Hepatocyte (in vitro differentiated cells): ENCODE measurements at places on chromosomes 12 and 14. TPM values are rescaled to one million over a fixed set of nuclear protein-coding genes. Genes with fewer than 3 reads are reported as not detected.

GRCh38 chr12:130177635-130178242, 15.5 kb downstream of the FZD10 start:
- no peak for DNase-seq

DNA sequence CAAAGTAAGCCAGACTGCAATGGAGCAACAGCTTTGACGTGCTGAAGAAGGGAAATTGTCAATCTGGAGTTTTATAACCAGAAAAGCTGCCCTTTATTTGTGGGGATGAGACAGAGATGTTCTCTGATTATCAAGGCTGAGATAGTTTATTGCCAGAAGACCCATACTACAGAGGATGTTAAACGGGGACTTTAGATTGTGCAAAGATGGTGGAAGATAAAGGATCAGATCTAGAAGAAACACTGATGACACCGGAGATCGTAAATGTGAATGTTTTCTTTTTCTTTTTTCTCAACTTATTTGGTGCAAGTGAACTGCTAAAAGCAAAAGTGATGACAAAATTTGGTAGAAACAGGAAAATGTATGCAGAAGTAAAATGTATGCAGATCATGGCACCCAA, 178.3 kb upstream of the PLEKHG7 start:
- no peak for DNase-seq

DNA sequence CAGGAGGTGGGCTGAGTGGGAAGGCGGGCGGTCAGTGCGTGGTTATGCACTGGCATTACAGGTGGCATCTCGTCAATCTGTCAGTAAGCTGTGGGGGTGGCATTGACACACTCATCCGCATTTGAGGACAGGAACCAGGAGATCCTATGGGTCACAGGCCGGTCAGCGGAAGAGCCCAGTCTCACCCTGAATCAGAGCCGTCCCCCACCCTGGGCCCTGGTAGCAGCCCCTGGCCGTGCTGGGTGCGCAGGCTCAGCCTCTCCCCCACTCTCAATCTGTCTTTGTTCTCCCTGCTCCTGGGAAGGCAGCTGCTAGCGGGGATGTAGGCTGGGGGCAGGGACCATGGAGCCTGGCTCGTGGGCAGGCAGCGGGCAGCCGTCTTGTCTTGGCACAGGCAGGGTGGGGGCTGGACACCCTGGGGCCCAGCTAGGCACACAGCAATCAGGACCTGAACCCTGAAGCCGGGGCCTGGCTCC, 5.1 kb downstream of the INF2 start:
- no peak for DNase-seq

The KIF5A gene
- total RNA-seq = 0.03 and 0.16 TPM in 2 replicates

DNA sequence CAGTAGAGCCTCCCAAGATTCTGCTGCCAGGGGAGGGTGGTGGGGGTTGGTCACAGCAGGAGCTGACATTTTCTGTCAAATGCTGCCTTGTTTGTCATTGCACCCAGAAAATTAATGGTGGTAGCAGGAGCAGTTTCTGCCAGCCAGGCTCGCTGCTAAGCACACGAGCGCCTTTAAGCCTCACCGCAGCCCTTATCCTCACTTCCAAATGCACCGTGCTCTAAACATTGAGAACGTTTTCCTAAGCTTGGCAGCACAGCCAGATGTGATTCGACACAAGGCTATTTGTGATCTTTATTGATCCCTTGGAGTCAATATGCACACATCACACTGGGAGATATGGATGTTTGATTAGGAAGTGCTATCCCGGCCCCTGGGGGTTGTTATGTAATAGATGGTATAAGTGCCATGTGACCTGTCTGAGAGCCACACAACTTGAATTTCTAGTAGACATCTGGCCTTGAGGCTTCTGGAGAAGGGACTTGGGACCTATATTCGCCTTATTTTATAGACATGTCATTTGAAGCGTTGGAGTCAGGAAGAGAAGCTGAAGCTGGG, 31.6 kb upstream of the BEGAIN start:
- no peak for DNase-seq

DNA sequence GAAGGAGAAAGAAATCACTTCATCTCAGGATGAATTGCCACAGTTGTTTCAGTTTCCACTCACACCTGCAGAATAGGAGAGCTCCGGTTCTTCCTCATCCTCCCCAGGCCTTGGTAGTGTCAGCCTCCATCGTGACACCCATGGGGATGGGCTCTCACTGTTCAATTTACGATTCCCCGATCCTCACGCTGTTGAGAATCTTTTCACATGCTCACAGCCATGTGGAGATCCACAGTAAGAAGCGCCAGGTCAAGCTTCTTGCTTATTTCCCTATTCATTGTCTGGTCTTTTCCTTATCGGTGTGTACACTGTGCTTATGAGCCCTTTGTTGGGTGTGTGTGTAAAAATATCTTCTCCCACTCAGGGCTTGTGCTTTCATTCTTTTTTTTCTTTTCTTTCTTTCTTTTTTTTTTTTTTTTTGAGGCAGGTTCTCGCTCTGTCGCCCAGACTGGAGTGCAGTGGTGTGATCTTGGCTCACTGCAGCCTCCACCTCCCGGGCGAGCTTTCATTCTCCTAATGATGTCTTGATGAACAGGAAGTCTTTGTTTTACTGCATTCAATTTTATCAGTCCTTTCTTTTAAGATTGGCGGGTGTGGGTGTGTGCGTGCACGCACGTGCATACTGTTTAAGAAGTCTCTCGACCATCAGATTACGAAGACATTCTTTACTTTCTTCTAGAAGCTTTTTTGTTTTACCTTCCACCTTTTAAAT, 21.5 kb downstream of the RIN3 start:
- DNase-seq = no peak

The BICDL1 gene
- 7.7 and 10.6 TPM in 2 replicates for total RNA-seq

The SLC48A1 gene
- 11.2 and 13.0 TPM in 2 replicates for total RNA-seq

DNA sequence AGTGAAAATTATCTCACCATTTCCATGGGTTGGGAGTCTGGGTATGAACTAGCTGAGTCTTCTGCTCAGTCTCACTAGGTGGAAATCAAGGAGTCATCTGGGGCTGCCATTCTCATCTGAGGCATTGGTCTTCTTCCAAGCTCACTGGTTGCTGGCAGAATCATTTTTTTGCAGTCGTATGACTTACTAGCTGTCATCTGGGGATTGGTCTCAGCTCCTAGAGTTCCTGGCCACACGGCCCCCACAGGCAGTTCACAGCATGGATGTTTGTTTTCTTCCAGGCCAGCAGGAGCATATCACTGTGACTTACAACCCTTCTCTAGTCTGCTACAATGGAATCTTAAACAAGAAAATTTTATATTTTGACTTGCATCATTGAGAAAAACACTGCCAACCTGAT, 18.6 kb upstream of the OR10AD1 start:
- no peak for DNase-seq

The PTPRQ gene
- 0.03 and 0.08 TPM in 2 replicates for total RNA-seq

DNA sequence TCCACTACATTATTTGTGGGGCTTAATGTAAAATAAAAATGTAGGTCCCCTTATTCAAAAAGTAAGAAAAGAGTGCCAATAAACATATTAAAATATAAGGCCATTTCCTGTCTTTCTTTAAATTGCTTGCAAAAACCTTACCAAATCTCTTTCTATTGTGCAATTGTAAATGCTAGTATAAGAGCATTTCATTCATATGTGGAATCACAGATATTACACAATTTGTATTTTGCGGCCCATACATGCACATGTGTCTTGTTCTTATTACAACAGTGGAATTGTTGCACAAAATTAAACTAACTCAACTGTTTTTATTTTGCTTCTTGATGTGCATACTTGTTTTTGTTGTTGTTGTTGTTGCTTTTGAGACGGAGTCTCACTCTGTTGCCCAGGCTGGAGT, 20.1 kb upstream of the CRADD start:
- DNase-seq = no peak

The CCDC184 gene
- 4.8 and 7.7 TPM in 2 replicates for total RNA-seq

DNA sequence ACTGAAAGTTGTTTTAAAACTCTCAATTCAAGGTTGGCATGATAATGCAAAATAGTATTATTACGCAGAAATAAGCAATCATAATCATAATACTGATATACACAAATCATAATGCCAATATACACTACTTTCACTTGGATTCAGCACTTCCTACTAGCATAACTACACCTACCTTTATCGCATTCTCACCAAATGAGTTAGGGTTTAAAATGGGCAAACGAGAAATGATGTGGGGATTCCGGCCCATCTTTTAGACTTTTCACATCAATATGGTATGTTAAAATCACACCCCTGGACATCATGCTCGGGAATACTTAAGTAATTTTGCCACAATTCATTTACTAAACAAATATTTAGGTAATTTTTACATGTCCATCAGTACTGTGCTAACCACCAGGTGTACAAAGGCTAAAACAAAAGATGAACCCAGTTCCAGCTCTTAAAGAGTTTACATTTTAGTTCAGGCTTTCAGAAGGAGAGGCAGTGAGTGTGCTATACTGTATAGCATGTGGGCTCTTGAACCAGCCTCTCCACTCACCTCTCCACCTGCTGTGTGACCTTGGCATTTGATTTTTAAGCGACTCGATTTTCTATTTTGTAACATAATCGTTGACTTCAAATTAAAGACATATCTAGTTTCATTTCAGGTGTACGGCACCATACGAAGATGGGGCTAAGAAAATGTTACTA, 1.1 kb upstream of the USP15 start:
- peak; percentile 12 for DNase-seq

- DNase-seq = peak; percentile 70
Observed at GRCh38 chr12:50110762-50111351, 1.2 kb upstream of the COX14 start.

- DNase-seq = no peak
Observed at GRCh38 chr14:72610096-72610830, 283.6 kb downstream of the DPF3 start.

- DNase-seq = no peak
Observed at GRCh38 chr14:90301122-90301521, 30.6 kb downstream of the NRDE2 start.

DNA sequence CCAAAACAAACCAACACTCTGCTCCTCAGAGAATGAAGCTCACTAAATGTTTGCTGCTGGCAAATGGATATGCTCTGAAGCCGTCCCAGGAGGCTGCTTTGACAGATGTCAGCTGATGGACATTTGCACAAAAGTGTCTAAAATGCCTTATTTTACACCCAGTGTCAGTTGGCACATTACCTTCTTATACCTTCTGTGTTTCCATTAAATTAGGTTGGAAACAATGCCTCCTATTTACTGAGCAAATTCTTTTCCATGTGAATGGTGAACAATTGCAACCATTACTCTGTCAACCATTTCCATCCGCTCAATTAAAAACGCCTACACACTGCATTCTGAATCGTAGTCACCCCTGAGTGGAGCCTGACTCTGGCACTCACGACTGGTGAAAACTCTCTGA, 1679.9 kb upstream of the FLRT2 start:
- DNase-seq = no peak

GRCh38 chr12:114762490-114763110, 78.6 kb upstream of the TBX3 start:
- DNase-seq = no peak

DNA sequence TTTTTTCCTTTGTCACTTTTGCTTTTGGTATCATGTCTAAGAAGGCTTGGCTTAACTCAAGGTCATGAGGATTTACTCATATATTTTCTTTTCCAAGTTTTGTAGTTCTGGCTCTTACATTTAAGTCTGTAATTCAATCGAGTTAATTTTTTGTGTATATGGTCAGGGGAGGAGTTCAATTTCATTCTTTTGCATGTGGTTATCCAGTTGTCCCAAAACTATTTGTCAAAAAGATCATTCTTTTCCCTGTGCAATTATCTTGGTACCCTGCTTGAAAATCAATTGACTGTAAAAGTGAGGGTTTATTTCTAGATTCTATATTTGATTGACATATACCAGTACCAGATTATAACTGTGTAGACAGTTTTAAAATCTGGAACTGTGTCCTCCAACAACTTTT, 10.2 kb downstream of the USP15 start:
- DNase-seq = no peak

The ARL1 gene
- 115 and 122 TPM in 2 replicates for total RNA-seq

The LRTM2 gene
- not detected in 2 replicates for total RNA-seq

GRCh38 chr14:69047255-69047654, 68.2 kb upstream of the ACTN1 start:
- no peak for DNase-seq

The CD27 gene
- not detected in 2 replicates for total RNA-seq

DNA sequence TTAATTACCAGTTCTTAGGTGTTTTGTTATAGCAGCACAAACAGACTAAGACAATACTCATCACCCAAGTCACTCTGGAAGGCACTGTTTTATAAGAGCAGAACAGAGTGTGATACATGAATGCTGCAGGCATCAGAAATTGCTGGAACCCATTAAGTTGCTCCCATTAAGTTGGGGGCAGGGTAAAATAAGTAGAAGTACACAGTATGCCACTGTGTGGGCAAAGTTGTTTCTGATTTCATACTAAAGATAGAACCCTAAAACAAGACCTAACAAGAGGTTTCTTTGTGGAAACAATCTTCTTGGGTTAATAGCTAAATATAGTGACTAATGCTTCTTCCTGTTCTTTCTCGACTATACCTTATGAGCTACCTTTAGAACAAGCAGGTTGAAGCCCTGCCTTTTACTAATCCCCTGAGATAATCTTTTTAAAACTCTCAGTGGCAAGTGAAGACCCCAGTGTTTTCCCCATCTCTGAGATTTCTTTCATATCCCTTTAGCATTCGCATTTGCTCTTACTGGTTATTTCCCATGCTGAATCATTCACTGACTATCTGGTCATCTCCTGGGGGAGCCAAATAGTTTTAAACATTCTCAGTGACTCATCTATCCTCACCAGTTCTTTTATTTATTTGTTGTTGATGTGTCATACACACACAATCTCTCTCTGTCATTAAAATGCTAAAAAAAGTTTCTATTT, 52.3 kb downstream of the SOCS2 start:
- DNase-seq = peak; percentile 46

DNA sequence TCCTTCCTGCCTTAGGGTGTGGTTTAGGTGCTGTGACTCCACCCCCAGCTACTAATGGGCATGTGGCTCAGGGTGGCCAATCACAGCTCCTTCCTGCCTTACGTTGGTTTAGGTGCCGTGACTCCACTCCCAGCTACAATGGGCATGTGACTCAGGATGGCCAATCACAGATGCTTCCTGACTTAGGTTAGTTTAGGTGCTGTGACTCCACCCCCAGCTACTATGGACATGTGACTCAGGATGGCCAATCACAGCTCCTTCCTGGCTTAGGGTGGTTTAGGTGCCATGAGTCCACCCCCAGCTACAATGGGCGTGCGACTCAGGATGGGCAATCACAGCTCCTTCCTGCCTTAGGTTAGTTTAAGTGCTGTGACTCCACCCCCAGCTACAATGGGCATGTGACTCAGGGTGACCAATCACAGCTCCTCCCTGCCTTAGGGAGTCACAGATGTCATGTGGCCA, 163.9 kb downstream of the TBX5 start:
- no peak for DNase-seq

The GRIP1 gene
- 7.6 and 7.7 TPM in 2 replicates for total RNA-seq

DNA sequence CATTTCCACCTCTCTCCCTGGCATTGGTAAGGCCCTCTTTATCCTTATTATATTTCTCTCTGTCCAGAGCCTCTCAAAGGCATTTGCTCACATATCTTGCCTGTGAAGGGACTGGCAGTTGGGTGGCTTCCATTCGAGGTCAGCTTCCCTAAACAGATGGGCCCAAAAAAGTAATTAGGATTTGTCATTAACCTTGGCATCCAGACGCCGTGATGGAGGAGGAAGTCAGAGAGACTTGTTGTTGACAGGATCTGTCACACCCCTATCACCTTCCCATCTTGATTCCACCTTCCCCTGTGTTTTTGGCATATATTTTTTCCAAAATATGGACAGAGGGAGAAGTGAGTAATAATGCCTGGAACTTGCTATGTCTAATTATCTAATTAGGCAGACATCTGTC, 54.0 kb upstream of the OAS1 start:
- DNase-seq = no peak
